ENCODE measurements at places on chromosomes 1 and 21. TPM values are rescaled to one million over a fixed set of nuclear protein-coding genes. Genes with fewer than 3 reads are reported as not detected.

TAS1R1 gene
- not detected for polyA plus RNA-seq

CYP4Z1 gene
- 0.07 TPM for polyA plus RNA-seq

HAO2 gene
- not detected for polyA plus RNA-seq

GRCh38 chr1:85444381-85444780 lies 20.6 kb downstream of the DDAH1 start:
- DNase-seq, result no peak

GRCh38 chr1:38198621-38199020 lies 152.0 kb upstream of the POU3F1 start:
- DNase-seq, result no peak

DNA sequence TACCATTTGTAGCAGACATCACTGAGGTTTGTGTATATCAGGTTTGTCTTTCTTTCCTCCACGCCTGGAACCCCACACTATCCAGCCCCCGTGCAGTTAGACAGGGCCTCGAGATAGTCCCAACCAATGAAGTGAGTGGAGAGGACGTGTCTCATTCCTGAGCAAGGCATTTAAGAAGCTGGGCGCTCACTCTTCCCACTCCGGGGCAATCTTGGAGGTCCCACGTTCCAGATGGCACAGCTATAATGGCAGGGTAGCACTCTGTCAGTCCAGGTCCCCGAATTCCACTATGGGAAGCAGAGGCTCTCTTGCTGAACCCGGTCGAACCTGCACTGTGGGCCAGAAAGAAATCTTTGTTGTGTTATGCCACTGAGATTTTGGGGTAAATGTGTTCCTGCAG lies 57.3 kb upstream of the CSF3R start:
- DNase-seq, result no peak

DNA sequence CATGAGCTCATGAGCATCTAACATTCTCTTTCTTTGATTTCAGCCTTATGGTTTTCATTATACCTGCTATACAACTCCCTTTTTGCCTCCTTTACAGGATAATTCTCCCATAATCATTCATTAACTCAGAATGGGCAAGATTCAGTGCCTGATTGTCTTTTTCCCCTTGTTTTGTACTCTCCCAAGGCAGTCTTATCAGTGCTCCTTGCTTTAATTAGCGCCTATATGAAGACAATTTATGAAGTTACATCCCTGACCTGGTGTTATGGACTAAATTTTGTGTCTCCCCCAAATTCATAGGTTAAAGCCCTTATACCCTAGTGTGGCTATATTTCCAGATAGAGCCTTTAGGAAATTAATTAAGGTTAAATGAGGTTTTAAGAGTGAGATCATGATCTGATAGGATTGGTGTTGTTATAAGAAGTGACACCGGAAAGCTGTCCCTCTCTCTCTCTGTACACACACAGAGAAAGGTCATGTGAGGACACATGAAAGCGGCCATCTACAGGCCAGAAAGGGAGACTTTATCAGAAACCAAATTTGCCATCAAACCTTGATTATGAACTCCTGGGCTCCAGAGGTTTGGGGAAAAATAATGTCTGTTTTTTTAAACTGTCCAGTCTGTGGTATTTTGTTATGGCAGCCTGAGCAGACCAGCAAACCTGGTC lies 185.8 kb upstream of the CHODL start:
- DNase-seq, result no peak

Measured in ovary (tissue), 10 donors.